T-cell (primary cell): ENCODE measurements at places on chromosomes 11 and 22. TPM values are rescaled to one million over a fixed set of nuclear protein-coding genes. Genes with fewer than 3 reads are reported as not detected.
A peak's percentile ranks its signal among the peaks of the same experiment; 100 is the strongest.

DNA sequence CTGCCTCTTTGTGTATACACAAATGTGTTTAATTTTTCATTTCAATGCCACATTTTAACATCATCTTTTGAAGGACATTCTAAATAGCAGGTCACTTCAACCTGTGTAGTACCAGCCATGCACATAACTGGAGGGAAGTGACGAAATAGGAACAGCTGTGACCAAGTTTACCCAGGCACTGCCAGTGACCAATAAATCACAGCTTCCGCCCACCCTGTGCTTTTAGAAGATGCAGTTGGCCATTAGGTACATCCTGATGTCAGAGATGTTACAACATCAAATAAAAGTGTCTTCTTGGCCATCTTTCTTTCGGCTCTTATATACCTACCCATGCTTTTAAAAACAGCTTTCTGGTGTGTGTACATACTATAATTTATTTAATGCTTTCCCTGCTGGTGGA lies 7.8 kb downstream of the LDLRAD3 start:
- DNase-seq = no peak

- DNase-seq = no peak
Measured at GRCh38 chr11:95924414-95924760, 480 bp upstream of the MTMR2 start.

GRCh38 chr11:3106736-3107524 lies 49.7 kb upstream of the CARS1 start:
- no peak for DNase-seq

GRCh38 chr11:112806876-112807275 lies 154.3 kb upstream of the NCAM1 start:
- no peak for DNase-seq

Gene TESMIN
- total RNA-seq = 6.1 TPM

Gene CCDC116
- total RNA-seq = not detected

Gene MMP27
- total RNA-seq = not detected

Gene PKDREJ
- not detected for total RNA-seq

DNA sequence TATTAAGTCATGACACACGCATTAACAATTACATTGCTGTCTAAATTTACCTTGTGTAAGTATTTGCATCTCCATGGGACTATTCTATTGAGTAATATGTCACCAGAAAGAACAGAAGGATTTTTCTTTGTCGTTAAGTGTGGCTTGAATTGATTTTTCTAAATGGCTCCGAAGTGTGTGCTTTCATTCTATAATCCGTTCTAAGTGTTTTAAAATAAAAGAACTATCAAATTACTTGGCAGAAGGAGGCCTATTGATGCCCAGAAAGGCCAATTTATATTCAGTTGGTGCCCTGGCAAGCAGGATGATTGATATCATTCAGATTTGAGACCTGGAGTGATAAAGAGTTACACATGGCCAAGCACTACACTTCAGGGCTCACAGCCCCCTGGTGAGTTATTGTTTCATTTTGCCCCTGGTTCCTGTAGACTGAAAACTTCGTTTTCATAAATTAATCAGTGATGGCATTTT lies 538.9 kb upstream of the ANO5 start:
- DNase-seq = no peak

GRCh38 chr11:121553806-121554205 lies 101.0 kb upstream of the SORL1-AS1 start:
- DNase-seq = no peak

GRCh38 chr11:4881860-4882500 lies at the start of gene OR51T1:
Gene OR51T1 (plus strand): TSS chr11:4881900. CDS start chr11:4881900, 0 bp downstream.
- no peak for DNase-seq

DNA sequence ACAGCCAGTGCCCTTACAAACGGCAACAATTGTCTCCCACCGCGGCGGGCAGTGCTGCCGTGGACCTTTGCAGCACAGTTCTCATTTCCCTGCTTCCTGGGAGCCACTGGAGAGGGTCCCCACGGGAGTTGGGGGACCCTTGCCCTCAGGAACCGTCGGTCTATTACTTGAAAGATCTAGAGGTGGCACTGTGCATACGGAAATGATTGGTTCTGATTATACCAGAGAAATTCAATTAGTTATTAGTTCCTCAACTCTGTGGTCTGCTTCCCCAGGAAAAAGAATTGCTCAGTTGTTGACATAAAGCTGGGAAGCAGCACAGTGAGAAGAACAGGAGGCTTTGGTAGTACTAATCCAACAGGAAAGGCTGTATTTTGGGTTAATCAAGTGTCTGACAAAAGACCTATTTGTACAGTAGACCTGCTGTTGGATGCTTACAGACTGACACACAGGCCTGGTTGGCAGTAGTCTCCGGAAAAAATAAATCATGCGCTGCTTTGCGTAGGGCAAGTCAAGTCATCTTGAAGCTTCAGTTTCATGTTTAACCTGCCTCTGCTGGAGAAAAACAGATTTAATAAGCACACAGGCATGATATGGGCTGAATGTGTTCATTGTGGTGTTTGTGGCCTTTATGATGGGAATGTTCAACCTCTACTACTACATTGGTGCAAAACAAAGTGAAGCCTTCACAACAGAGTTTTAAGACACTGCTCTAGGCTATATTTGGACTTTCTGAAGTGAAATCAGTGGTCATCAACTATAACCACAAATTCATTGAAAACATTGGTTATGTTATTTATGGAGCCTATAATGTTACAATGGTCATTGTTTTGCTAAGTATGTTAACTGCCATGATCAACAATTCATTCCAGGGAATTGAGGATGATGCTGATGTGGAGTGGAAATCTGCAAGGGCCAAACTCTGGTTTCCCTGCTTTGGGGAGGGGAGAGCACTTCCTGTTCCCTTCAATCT lies 54.6 kb upstream of the SC5D start:
- no peak for DNase-seq

Gene MS4A14
- not detected for total RNA-seq

Gene APOBEC3F
- 18.5 TPM for total RNA-seq

GRCh38 chr11:112829971-112830654 lies 131.1 kb upstream of the NCAM1 start:
- DNase-seq = no peak

GRCh38 chr11:37449146-37449545 lies 851.1 kb upstream of the RAG2 start:
- DNase-seq = no peak

Gene SPDYC
- total RNA-seq = not detected

DNA sequence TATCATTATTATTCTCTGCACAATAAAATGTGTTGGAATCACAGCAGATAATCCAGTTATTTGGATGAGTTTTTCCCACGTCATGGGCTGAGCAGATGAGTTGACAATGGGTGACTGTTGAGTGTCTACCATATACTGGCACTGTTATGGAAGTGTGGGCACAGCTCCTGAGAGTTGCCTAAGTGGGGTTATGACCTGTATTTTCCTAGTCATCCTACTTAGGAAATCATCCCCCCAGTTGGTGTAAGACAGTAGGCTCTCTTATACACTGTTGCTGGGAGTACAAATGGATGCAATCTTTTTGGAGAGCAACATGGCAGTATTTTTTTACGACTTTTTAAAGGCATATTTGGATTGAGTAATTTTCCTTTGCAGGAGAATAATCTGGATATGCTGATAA lies 66.4 kb downstream of the TRAF6 start:
- no peak for DNase-seq

GRCh38 chr11:45788887-45789286 lies 16.1 kb upstream of the SLC35C1 start:
- no peak for DNase-seq

Gene LDHA
- total RNA-seq = 251 TPM

Gene IL18BP
- total RNA-seq = 18.4 TPM

Gene TECTA
- total RNA-seq = 0.58 TPM

Gene ESAM
- total RNA-seq = 2.2 TPM

GRCh38 chr11:129584316-129584715 lies 208.7 kb downstream of the BARX2 start:
- no peak for DNase-seq

Gene MMP10
- not detected for total RNA-seq

- DNase-seq = no peak
Measured at GRCh38 chr11:67267188-67268080, 1.2 kb downstream of the GRK2 start.

- no peak for DNase-seq
Measured at GRCh38 chr11:41437006-41437490, 22.4 kb downstream of the LRRC4C start.

DNA sequence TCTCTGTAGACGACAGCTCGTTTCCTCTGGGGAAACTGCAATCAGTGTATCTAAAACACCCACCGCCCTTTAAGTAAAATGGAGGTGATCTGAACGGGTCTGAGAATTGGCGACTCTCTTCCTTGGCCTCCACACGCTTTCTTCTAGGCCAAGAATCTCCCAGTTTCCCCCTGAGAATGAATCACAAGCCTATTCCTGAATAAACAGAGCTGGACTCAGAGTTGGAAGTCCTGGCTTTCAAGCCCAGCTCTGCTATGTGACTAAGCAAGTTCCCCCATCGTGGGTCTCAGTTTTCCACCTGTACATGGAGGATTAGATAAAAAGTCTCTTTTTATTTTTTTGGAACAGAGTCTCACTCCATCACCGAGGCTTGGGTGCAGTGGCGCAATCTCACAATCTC lies 200.4 kb downstream of the MN1 start:
- no peak for DNase-seq

DNA sequence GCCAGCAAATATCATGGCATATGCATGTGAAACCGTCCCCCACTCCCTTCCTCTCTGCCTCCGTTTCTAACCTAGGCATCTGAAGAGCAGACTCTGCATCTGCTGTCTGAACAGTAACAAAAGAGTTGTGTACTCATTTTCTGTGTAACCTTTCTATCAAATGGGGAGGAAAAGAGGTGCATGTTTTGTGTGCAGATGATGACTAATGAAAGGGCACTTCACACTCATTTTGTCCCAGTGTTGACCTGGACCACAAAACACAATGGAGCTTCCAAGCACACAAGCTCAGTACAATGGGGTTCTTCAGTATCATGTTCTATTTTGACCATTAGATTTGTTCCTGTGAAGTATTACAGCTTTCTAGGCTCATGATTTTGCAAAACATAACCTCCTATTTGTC lies 13.0 kb downstream of the JHY start:
- DNase-seq = no peak

Gene PYGM
- total RNA-seq = 9.0 TPM

- DNase-seq = no peak
Measured at GRCh38 chr11:78654071-78654470, 79.4 kb upstream of the NARS2 start.

DNA sequence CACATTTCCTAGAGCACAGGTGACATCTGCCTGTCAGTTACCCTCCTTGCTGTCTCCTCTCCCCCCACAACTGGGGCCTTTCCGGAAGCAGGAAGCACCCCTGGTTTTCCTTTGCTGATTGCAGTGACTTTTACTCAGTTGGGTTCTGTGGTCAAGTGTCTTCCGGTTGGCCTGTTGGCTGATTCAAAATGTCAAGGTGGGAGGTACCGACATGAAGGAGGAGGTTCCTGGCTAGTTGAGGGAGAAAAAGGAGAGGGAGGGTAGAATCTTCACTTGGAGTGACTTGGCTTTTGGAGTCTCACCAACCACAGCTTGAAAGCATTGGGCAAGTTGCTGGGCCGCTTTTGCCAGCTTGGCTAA lies 9.3 kb upstream of the ADAMTS15 start:
- peak; percentile 12 for DNase-seq

Gene TRPM5
- total RNA-seq = 0.07 TPM

Gene OR5M11
- total RNA-seq = not detected

- no peak for DNase-seq
Measured at GRCh38 chr11:93560199-93560932, 17.2 kb upstream of the SMCO4 start.

DNA sequence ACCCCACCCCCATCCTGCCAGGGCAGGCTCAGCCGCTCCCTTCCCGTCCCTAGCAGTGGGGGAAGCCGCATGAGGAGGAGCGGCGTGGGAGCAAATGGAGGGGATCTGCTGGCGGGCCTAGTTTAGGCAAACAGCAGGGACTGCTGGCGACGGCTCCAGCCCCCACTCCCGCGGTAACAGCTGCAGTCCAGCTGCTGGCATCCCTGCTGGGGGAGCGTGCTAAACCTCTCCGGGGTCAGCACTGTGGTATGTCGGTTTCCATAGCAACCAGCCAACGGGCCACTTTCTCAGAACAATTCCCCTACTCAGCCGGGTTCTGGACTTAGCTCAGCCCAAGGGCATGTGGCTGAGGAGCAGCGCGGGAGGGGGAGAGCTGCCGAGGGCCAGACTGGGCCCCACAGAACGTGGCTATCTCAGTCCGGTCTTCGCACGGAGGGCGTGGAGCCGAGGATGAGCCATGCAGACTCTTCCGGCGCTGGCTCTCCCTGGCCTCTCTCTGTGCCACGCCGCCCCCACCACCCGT lies 98.8 kb downstream of the PKNOX2 start:
- no peak for DNase-seq

- no peak for DNase-seq
Measured at GRCh38 chr11:63719987-63720386, 38.7 kb downstream of the RTN3 start.

DNA sequence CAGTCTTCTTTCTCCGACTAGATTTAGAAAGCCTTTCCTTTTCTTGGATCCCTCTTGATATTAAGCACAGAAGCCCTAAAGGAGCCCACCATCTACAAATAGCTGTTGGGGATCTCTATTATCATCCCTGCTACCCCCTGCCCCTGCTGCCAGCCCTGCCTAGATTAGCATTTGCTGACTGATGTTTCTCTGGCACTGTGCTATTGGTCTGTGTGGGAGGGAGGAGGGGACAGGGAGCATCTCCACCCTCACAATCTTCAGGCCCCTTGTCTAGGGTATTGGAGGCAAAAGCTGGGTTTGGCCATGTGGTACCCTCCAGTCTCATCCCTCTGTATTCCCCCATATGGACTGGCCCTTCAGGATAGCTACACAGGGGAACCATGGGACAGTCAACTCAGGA lies 6.2 kb downstream of the USH1C start:
- DNase-seq = no peak

GRCh38 chr22:25448435-25449051 lies 115.9 kb upstream of the GRK3 start:
- no peak for DNase-seq

Gene CYP2D6
- 9.8 TPM for total RNA-seq

Gene DMC1
- total RNA-seq = 0.66 TPM

GRCh38 chr11:77217156-77217555 lies 84.3 kb downstream of the GDPD4 start:
- no peak for DNase-seq
